Spinal cord (tissue), 10 donors: ENCODE measurements at places on chromosomes 13 and 19.

DNA sequence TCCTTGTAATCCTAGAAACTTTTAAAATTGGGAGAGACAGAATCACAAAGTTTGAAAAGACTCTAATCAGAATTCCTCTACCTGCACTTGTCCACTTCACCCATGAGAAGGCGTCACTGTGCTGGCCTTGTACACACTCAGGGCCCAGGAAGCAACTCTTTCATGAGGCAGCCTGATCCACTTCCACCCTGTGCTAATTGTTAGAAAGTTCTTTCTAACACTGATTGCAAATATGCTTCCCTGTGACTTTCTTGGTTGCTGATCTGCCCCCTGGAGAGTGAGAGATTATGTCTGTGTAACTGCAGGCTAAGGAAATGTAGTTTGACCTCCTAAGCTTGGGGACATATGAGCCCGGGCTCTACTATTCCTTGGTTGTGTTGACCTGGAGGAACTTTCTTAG lies 494.6 kb downstream of the MYO16 start:
- peaks cover 4% of the 10 kb centered on the region for H3K36me3 ChIP-seq
- no peak overlapping the region for H3K4me3 ChIP-seq
- no peak overlapping the region for H3K27ac ChIP-seq
- peaks cover 7% of the 10 kb centered on the region for H3K4me1 ChIP-seq
- DNase-seq, result no peak
- H3K27me3 ChIP-seq, result no peaks in the 10 kb centered on the region

GRCh38 chr13:59823486-59823885 lies 340.2 kb downstream of the DIAPH3 start:
- H3K4me3 ChIP-seq, result no peak overlapping the region
- no peak overlapping the region for H3K27ac ChIP-seq
- H3K36me3 ChIP-seq, result no peaks in the 10 kb centered on the region
- no peak for DNase-seq
- no peaks in the 10 kb centered on the region for H3K4me1 ChIP-seq

GRCh38 chr13:65168026-65168425 lies 2062.1 kb downstream of the PCDH9 start:
- DNase-seq, result no peak
- H3K36me3 ChIP-seq, result no peaks in the 10 kb centered on the region
- no peaks in the 10 kb centered on the region for H3K27me3 ChIP-seq
- no peak overlapping the region for H3K27ac ChIP-seq
- no peak overlapping the region for H3K4me3 ChIP-seq

GRCh38 chr19:56119582-56119978 lies 1.5 kb downstream of the ZNF787 start:
- no peaks in the 10 kb centered on the region for H3K27me3 ChIP-seq
- no peak overlapping the region for H3K27ac ChIP-seq
- peaks cover 36% of the 10 kb centered on the region for H3K4me1 ChIP-seq
- no peak for DNase-seq

GRCh38 chr19:44848036-44848811 lies 2.1 kb downstream of the NECTIN2 start:
- H3K27ac ChIP-seq, result peak overlapping the region; percentile 87
- peak; percentile 54 for DNase-seq
- H3K36me3 ChIP-seq, result peaks cover 18% of the 10 kb centered on the region
- peaks cover 59% of the 10 kb centered on the region for H3K4me1 ChIP-seq

DNA sequence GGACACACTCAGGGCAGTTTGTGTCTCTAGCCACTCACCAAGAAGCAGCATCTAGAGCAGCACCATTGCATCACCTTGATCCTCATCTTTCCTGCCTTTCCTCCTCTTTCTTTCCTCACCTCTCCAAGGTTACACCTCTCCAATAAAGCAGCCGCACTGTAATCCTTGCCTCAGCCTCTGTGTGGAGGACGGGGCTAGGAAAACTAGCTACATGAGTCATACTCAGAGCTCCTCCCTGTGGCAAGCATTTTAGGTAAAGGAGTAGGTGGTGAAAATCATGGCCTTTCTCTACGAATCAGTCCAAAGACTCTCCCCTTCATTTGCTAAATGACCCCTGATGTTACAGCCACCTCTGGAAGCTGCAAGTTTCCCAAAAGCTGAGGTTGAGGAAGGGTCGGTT lies 108.9 kb downstream of the DNAJC15 start:
- peaks cover 5% of the 10 kb centered on the region for H3K27me3 ChIP-seq
- no peak overlapping the region for H3K27ac ChIP-seq
- H3K4me3 ChIP-seq, result no peak overlapping the region
- H3K36me3 ChIP-seq, result no peaks in the 10 kb centered on the region

DNA sequence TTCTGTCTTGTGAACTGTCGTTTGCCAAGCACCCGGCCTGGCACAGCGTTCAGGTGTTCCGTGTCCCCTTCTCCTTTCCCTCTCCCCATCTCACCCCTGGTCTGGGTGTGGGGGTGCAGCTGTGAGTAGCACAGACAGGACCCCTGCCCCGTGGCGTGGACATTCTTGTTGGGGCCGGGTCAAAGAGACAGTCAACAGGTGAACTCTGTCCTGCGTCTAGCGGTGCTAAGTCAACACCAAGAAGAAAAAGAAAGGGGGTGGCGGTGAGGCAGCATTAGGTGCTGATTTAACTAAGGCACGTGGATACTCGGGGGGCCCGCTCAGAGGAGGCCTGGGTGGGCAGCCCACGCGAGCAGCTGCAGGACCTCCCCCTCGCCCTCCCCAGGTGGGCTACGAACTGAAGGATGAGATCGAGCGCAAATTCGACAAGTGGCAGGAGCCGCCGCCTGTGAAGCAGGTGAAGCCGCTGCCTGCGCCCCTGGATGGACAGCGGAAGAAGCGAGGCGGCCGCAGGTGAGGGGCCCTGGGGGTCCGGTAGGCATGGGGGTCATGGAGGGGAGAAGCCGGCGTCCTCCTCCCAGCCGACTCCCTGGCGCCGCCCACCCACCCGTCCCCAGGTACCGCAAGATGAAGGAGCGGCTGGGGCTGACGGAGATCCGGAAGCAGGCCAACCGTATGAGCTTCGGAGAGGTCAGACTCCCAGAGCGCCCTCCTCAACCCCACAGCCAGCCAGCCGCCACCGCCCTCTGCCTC lies 9.7 kb upstream of the CNOT3 start:
- no peaks in the 10 kb centered on the region for H3K4me1 ChIP-seq
- DNase-seq, result no peak
- no peaks in the 10 kb centered on the region for H3K27me3 ChIP-seq
- H3K36me3 ChIP-seq, result peaks cover 93% of the 10 kb centered on the region
- no peak overlapping the region for H3K27ac ChIP-seq

- no peaks in the 10 kb centered on the region for H3K36me3 ChIP-seq
- no peaks in the 10 kb centered on the region for H3K27me3 ChIP-seq
- H3K27ac ChIP-seq, result no peak overlapping the region
- no peaks in the 10 kb centered on the region for H3K4me1 ChIP-seq
- DNase-seq, result no peak
Observed at GRCh38 chr13:86355301-86355700, 556.1 kb upstream of the SLITRK6 start.

- H3K4me1 ChIP-seq, result no peaks in the 10 kb centered on the region
- DNase-seq, result no peak
Observed at GRCh38 chr13:47798194-47798593, 202.9 kb downstream of the SUCLA2 start.

GRCh38 chr19:21323000-21323399 lies 6.2 kb downstream of the ZNF708 start:
- H3K27me3 ChIP-seq, result no peaks in the 10 kb centered on the region
- H3K4me1 ChIP-seq, result peaks cover 8% of the 10 kb centered on the region
- no peak overlapping the region for H3K27ac ChIP-seq

DNA sequence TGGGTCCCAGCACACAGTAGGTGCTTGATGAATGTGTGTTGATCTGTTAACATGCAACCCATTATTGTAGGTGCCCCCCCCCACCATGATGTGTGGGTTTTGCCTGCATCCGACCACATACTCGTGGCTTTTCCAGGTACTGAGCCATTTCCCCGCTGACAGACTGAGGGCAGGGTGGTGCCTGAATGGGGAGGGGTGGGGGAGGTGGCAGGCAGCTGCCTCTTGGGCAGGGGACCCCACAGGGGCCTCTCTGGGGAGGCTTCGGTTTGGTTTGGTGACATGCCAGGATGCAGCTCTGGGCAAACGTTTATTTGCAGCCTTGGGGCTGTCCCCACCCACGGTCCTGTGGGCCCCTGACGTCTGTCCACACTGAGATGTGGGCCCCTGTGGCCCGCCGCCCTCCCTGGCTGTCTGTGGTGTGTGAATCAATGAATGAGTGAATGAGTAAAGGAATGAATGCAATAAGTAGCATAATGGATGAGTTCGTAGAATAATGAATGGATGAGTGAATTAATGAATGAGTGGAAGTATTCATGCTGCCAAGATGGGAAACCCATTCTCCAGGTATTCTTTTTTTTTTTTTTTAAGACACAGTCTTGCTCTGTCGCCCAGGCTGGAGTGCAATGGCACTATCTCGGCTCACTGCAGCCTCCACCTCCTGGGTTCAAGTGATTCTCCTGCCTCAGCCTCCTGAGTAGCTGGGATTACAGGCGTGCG lies 9.0 kb upstream of the JUND start:
- no peaks in the 10 kb centered on the region for H3K36me3 ChIP-seq
- peaks cover 52% of the 10 kb centered on the region for H3K4me1 ChIP-seq
- peaks cover 7% of the 10 kb centered on the region for H3K27me3 ChIP-seq
- H3K4me3 ChIP-seq, result no peak overlapping the region

GRCh38 chr19:18223860-18224524 lies 2.2 kb downstream of the PDE4C start:
- H3K4me3 ChIP-seq, result peak overlapping the region; percentile 37
- peaks cover 26% of the 10 kb centered on the region for H3K4me1 ChIP-seq
- peaks cover 2% of the 10 kb centered on the region for H3K36me3 ChIP-seq
- H3K27ac ChIP-seq, result no peak overlapping the region

GRCh38 chr13:75145927-75146326 lies 336.0 kb downstream of the TBC1D4 start:
- H3K4me3 ChIP-seq, result no peak overlapping the region
- no peaks in the 10 kb centered on the region for H3K27me3 ChIP-seq
- no peak overlapping the region for H3K27ac ChIP-seq
- H3K36me3 ChIP-seq, result no peaks in the 10 kb centered on the region
- DNase-seq, result no peak

- H3K27ac ChIP-seq, result no peak overlapping the region
- H3K4me1 ChIP-seq, result peaks cover 9% of the 10 kb centered on the region
- DNase-seq, result no peak
- peak overlapping the region; percentile 91 for H3K4me3 ChIP-seq
- no peaks in the 10 kb centered on the region for H3K36me3 ChIP-seq
Observed at GRCh38 chr13:39601636-39602035, 1.4 kb downstream of the LHFPL6 start.

- H3K4me3 ChIP-seq, result no peak overlapping the region
- H3K36me3 ChIP-seq, result no peaks in the 10 kb centered on the region
- H3K4me1 ChIP-seq, result no peaks in the 10 kb centered on the region
- no peak overlapping the region for H3K27ac ChIP-seq
Observed at GRCh38 chr13:75687150-75687763, 51.1 kb downstream of the LMO7 start.

DNA sequence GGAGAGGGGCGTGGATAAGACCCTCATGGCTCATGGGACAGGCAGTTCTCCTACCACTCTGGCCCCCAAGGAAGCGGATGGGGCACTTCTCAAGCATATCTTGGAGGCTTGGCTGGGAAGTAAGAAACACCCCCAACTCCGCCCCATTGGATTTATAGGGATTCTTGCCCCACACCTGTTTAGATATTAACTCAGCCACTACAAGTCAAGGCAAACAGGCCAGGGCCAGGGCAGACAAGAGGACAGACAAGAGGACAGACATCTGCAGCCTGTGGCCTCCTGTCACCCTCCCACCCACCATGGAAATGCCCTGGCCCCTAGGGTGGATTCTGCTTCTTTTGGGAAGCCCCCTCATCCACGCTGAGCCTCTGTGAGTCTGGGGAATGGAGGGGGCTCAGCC lies 24.1 kb downstream of the RDH8 start:
- no peaks in the 10 kb centered on the region for H3K4me1 ChIP-seq
- peak overlapping the region; percentile 76 for H3K27ac ChIP-seq
- no peaks in the 10 kb centered on the region for H3K36me3 ChIP-seq
- DNase-seq, result no peak
- no peak overlapping the region for H3K4me3 ChIP-seq

- peaks cover 8% of the 10 kb centered on the region for H3K36me3 ChIP-seq
- peak overlapping the region; percentile 95 for H3K27ac ChIP-seq
- H3K27me3 ChIP-seq, result no peaks in the 10 kb centered on the region
- peak overlapping the region; percentile 61 for H3K4me3 ChIP-seq
Observed at GRCh38 chr19:8526345-8527091, 12.6 kb upstream of the ZNF414 start.

- H3K27me3 ChIP-seq, result no peaks in the 10 kb centered on the region
- no peak overlapping the region for H3K27ac ChIP-seq
- DNase-seq, result no peak
- no peak overlapping the region for H3K4me3 ChIP-seq
Observed at GRCh38 chr19:13376537-13376936, 129.7 kb downstream of the CACNA1A start.

DNA sequence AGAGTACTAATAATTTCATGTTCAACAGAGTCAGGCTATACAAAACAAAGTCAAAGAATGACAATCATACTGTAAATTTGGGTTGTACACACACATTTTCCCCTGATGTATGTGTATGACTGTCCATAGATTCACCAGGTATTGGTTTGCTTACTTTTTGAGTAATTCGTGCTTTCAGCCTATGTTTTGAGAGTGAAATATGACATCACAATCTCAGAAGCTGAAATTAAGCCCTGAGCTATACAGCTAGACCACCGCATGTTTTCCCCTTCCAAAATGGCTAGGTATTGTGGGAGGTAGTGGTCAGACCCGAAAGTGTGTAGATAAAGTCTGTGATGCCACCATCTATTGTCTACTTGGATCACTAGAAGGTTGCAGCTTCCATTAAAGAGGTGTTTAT lies 102.8 kb downstream of the KATNAL1 start:
- H3K4me3 ChIP-seq, result no peak overlapping the region
- H3K36me3 ChIP-seq, result no peaks in the 10 kb centered on the region
- H3K4me1 ChIP-seq, result no peaks in the 10 kb centered on the region
- no peaks in the 10 kb centered on the region for H3K27me3 ChIP-seq
- H3K27ac ChIP-seq, result no peak overlapping the region

DNA sequence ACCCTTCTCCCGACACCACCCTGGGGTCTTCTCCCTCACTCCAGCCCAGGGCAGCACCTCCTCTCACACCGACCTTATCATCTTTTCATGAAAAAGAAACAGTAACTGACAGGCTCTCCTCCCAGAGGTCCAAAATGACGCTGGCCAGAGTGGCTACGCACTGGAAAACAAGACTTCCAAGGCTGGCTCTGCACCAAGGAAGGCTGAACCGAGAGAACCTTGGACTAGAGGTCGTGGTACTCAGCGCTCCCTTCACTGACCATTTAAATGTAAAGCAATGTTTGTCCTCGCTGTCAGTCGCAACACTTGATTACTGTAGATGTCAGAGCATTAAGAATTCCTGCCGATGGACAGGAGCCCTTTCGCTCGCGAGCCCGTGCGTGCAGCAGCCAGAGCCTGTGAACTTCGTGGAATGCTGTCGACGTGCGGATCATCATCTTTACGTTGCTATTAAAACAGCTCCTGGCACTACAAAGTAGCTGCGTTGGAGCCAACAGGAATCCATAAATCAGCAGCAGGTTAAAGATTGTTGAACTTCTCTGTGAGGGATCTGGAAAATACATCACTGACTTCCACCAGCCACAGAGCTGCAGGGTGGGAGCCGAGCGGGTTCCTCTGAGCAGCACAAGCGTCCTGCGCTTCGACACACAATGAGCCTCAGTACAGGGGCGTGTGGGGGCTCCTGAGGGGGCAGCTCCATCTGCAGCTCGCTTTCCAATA lies 125.5 kb upstream of the MCF2L start:
- H3K27ac ChIP-seq, result no peak overlapping the region
- H3K4me1 ChIP-seq, result peaks cover 4% of the 10 kb centered on the region
- peaks cover 61% of the 10 kb centered on the region for H3K36me3 ChIP-seq
- H3K27me3 ChIP-seq, result no peaks in the 10 kb centered on the region
- DNase-seq, result no peak
